Activated CD8-positive, alpha-beta memory T cell treated with anti-CD3 and anti-CD28 coated beads, Interleukin-2, amount 50 U/mL, for 48 hours (primary cell): ENCODE measurements at places on chromosomes 4 and X.

- DNase-seq = no peak
Observed at GRCh38 chr4:105966051-105966450, 70.8 kb downstream of the NPNT start.

- DNase-seq = no peak
Observed at GRCh38 chrX:41350150-41350975, 16.4 kb downstream of the DDX3X start.

DNA sequence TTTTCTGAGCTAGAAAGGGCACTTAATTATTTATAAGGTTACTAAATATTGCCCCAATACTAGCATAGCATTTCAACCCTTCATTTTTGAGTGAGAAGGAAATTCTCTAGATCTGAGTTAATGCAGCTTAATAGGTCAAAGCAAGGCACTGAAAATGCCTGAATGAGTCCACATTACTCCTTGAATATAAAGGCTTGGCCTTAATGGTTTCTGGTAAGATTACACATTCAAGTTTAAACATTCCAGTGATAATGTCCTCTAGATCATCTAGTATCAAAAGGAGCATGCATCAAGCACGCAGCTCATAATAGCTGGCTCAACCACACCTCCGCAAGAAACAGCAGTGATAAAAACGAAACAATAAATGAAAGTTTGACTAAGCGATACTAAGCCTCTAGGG is 87.5 kb downstream of the SPANXN3 start:
- DNase-seq = no peak

GRCh38 chr4:145001635-145002034 is 96.4 kb downstream of the ANAPC10 start:
- DNase-seq = no peak

GRCh38 chrX:85611926-85612325 is 232.5 kb upstream of the POF1B start:
- DNase-seq = no peak

DNA sequence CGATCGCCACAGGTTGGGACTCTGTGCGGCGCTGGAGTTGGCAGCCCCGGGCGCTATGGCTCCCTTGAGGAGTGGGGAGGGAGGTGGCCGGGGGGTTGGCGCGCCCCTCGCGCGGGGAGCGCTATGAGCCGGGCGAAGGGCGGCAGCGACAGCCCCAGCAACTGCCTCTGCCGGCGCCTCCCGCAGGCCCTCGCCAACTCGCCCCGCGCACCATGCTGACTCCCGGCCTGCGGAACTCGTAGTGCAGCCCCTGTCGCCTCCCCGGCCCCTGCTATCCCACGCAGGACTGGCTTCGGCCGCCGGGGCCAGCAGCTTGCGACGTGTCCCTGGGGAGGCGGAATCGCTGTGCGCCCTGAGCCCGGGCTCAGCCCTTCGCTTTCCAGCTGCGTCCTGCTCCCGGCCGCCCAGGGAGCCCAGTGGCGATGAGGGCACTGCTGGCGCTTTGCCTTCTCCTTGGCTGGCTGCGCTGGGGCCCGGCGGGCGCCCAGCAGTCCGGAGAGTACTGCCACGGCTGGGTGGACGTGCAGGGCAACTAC is 415 bp downstream of the SHISA3 start:
- peak; percentile 64 for DNase-seq

DNA sequence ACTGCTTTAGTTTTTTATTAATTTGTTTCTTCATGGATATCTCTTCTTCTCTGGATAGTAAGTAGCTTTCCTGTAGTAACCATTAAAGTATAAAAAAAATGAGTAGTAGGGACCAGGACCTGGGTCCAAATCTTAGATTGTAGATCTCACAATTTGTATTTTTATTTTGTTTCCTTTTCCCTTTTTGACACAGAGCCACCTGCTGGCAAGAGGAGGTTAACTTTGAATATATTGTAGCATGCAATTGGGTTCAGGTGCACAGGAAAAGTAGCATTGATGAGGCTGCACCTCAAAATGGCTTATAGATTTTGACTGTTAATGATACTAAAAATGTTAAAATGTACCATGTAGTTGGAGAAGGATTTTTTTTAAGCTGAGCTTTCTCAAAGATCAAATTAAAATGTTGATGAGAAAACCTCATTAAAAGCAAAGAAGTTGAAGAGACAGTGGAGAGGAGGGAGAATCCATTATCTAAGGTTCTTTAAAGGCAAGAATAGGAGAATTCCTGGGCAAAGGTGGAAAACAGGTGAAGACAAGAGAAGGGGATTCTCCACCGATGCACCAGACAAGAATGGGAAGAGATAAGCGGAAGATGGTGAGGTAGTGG is 48.3 kb upstream of the HPGDS start:
- DNase-seq = no peak

DNA sequence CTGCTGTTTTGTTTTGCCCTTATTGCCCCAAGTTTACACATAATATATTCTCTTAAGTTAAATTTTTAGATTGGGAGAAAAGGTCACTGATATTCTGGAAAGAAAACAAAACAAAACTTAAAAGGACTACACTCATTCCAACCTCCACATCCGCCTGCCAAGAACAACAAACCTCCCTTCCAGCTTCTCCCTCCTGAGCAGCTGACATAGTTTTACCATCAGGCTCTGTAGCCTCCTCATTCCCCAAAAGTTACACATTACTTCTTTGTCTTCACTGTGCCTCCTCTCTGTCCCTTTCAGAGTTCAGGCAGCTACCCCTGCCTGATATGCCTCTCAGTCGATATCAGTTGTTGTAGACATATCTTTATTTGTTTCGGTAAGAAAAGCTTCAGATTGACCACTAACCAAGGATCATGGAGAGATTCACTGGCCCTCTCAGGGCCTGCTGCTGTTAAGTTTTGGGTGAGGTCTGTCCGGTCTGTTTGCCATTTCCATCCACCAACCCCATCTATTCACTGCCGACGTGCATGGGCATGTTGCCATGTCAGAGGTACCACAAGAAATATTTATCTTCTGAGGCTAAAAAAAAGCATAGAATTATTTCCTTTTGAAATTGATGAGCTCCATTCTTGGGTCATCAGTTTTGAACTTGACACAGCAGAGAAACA is 164.1 kb downstream of the GASK1B start:
- no peak for DNase-seq
